ENCODE measurements at places on chromosomes 1 and 21.

DNA sequence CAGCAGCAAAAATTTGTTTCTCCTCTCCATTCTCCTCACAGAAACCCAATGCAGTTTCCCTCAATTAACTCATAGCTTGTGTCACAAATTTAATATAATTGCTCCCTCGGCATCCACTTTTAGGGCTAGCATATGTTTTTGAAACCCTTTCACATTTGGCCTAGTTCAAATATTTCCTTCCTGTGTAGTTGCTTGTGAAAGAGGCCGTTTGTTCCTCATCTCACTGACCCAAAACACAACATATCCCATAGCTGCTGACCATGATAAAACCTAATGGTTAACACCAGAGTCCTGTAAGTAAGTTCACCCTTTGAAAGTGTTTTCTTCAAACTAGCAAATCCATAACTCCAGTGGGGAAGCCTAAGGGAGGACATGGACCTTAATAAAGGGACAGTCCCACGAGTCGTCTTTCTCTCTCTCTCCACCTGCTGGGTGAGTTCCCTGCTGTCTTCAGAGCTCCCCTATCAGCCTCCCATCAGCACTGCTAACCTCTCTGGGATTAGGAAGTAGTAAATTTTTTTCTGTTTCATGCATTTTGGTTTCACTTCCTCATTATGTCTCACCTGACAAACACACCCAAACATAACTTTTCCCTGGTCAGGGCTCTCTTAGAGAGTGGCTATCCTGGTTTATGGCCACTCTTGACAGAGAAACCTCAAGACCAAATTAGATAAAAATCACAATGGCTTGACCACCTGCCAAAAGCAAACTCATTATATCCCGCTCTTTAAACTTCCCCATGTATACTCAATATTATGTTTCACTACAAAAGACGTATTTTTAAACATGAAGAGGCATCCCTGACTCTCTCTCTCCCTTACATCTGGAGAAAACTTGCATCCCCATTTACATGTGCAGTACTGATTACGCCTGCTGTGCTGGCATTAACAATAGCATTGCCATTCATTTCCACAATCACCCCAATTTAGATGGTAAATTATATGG, 177.7 kb upstream of the HP1BP3 start:
- DNase-seq = no peak

- DNase-seq = no peak
Measured at GRCh38 chr1:16967095-16967575, 13.3 kb downstream of the MFAP2 start.

DNA sequence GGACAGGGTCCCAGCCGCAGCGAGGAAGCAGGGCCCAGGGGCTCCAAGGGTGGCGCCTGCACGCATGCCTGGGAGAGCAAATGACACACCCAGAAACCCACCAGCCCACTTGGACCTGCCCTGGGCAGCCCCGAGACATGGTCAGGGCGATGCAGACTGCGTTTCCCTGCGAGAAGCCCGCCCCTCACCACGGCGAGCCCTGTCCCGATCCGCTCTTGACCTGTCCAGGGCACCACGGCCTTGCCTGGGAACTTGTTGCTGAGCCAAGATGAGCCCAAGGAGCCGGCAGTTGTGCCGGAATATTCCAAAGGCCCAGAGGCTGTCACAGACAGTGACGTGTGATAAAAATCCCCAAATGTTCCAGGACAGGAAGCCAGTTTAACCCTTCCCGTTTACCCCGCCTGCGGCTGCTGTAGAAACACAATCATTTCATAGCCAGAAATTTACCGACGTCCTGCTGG, 78.1 kb downstream of the SIK1 start:
- DNase-seq = no peak

- no peak for DNase-seq
Measured at GRCh38 chr1:185984113-185984836, 250.1 kb downstream of the HMCN1 start.

DNA sequence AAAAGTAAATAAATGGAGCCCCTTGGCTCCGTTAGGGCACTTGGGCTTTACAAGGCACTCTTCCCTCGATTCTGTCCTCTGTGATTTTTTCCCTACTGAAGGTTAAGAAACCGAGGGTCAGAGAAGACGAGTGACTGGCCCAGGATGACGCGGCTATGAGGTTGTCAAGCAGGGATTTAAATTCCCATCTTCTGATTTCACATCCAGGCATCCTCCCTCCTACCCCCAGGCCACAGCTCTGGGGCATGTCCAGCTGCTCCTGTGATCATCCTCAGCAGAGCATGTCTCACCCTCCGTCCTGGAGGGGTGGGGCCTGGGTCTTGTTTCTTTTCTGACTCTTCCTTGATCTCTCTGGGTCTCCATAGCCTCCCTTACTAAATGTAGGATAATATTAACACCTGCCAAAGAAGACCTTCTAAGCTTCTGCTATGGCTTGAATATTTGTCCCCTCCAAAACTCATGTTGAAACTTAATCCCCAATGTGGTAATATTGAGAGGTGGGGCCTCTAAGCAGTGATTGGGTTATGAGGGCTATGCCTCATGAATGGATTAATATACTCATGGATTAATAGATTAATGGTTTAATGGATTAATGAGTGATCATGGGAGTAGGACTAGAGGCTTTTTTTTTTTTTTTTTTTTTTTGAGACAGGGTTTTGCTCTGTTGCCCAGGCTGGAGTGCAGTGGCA, 4.6 kb downstream of the CRYBG2 start:
- DNase-seq = no peak

- DNase-seq = no peak
Measured at GRCh38 chr1:29050166-29050565, 73.5 kb downstream of the TMEM200B start.

- DNase-seq = no peak
Measured at GRCh38 chr1:62194651-62195544, at the start of gene L1TD1. L1TD1 (plus strand) TSS chr1:62194849; CDS start chr1:62206629, 11,780 bp downstream.

DNA sequence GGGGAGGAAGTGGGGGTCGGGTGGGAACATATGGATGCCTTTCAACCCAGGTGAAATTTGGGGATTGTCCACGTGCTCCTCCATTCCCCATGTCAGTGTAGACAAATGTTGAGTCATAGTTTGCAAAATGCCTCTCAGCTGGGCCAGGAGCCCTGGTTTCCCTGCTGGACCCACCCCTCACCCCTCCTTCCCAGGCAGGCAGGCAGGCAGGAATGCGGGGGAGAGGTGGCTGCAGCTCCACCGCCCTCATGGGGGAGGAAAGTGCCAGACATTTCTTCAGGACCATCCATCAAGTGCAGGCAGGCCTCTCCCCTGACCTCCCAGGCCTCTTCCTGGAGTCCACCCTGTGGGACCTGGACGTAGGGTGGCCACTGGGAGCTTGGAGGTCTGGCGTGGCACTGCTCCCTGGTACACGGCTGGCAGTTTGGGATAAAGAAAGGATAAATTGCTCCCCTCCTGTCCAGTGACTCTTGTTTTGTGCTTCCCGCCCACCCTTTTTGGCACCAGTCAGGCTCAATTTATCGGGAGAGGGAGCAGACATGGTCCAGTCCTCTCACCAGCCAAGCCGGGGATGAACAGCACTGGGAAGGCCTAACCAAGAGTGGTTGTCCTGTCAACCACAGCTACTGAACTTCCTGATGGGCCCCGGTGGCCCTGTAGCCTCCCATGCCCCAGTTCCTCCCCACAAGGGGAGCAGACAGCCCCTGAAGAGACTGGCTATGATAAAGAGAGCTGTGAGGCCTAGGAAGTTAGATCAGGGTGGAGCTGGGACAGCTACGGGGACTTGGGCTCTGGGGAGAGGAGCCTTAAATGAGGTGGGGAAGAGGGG, 18.9 kb downstream of the NPR1 start:
- DNase-seq = no peak

DNA sequence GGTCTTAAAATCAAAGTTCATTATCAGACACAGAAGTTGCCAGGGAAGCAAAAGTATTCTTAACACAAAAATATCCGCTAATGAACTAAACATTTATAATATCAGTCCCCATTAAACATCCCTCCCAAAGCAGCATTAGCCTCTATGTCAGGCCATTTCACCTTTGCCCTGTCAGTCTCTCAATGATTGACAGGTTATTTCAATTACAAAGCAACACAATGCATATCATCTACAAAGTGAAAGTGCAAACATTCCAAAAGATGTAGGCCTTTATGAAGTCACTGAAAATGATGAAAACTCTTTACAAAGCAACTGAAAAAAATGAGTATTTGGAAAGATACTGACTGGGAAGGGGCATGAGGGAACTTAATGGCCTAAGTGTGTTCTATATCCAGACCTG, 14.1 kb downstream of the ENAH start:
- DNase-seq = no peak

DNA sequence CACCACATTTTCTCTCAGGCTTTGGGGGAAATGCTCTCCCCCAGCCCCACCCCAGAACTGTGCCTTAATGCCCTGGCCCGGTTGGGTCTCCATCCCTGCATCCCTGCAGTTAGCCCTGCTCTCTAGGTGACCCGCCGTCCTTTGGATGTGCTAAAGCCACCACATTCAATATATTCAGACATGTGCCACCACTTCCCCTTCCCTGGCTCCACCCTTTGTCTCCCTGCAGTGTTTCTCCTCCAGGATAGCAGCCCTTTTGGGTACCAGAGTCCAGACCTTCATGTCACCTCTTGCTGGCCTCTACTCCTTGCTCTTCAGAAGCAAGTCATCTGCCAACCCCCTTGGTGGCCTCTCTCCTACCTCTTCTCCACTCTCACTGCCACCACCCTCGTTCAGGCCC, 41.8 kb downstream of the RUNX1 start:
- no peak for DNase-seq

DNA sequence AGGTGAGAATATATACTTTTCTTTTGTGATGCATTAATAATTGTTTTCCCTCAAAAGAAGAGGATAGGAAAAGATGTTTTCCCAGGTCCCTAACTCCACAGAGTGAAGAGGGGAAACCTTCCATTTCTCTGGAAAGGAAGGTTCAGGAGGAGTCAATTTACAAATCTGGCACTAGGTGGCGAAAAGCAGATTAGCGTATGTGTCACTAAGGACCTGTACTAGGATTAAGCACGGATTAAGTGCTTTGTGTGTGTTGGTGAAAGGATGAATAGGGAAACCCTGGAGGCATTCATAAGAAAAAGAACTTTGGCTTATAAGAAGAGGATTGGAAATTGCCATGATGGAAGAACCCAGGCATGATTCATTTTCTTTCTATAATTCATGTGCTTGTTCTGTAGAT, 410.1 kb upstream of the PLXNA2 start:
- DNase-seq = no peak

DNA sequence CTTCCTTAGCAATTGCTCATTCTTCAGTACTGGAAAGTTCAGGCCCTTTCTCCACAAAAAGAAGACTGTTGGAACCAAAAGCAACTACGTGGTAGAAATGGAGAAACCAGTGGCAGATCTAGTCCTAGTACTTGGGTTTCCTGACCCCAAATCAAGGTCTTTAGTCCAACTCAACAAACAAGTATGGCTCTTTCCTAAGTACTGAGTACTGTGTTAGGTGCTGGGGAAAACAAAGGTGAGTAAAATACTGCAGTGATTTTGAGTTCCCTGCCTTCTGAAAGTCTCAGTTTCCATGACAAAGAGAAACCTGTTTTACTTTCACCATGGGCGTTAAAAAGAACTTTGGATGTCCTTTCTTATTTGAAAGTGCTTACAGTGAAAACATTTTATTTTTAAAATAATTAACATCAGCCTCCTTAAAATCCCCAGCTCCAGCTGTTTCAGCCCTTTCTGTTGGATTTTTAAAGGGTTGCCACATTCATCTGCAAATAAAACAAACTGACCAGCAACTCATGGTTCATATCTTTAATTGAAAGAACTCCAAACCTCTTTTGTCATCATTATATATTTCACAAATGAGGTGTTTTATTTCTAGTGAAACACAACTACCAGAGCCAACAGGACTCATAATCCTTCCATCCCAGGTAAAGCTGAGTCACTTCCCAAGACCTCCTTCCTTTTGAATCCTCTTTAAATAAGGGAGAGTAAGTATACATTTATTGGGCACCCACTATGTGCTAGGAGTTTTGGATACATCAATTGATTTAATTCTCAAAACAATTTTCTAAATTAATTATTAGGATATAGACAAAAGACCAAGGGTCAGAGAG, 35.4 kb downstream of the PLPP3 start:
- DNase-seq = no peak

- no peak for DNase-seq
Measured at GRCh38 chr21:17451364-17451891, 61.4 kb upstream of the CXADR start.

DNA sequence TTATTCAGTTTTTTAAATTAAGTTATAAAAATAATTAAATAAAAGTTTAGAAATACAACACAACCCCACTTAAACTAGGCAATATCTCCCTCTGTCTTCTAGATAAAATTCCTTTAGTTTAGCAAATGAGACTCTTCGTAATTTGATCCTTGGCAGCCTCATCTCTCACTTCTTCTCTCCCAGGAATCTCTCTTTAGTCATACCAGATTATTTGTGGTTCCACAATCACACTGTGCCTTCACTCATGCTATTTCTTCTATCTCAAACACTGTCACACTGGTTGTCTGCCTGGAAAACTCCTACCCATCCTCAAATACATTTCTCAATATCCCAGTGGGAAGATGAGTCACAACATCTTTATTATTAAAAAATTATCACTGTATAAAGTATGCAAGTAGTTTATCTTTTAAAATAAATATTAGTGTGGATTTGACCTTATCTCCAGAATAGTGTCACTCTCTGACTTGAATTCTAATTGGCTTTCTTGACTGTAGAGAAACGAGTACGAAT, 195.5 kb downstream of the KCNH1 start:
- no peak for DNase-seq

- DNase-seq = no peak
Measured at GRCh38 chr1:212542761-212543187, 65.8 kb upstream of the ATF3 start.

DNA sequence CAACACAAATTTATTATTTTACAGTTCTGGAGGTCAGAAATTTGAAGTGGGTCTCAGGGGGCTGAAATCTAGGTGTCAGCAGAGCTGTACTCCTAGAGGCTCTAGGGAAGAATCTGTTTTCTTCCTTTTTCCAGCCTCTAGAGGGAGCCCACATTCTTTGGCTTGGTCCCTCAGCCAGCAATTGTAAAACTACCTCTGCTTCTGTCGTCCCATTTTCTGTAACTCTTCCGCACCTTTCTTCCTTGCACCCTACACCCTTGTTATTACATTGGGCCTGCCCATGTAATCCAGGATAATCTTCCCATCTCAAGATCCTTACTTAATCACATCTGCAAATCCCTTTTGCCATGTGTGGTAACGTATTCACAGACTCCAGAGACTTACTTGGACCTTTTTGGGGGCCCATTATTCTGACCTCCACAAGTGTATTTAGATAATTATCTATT, 24.8 kb upstream of the THEM4 start:
- no peak for DNase-seq

Data from stimulated activated CD8-positive, alpha-beta memory T cell treated with anti-CD3 and anti-CD28 coated beads, Interleukin-4, amount 100 ng/mL, for 4 hours (primary cell).